ENCODE measurements at places on chromosomes 5 and 9. TPM values are rescaled to one million over a fixed set of nuclear protein-coding genes. Genes with fewer than 3 reads are reported as not detected.

INVS gene
- 18.6 TPM for total RNA-seq

SH3GL2 gene
- total RNA-seq: 3.5 TPM

HINT1 gene
- total RNA-seq: 370 TPM

ADRA1B gene
- 2.9 TPM for total RNA-seq

LRRTM2 gene
- total RNA-seq: 0.25 TPM

SH2D3C gene
- 0.17 TPM for total RNA-seq

ENC1 gene
- 72.5 TPM for total RNA-seq

IGFBPL1 gene
- 2.5 TPM for total RNA-seq

PSIP1 gene
- 25.9 TPM for total RNA-seq

DNA sequence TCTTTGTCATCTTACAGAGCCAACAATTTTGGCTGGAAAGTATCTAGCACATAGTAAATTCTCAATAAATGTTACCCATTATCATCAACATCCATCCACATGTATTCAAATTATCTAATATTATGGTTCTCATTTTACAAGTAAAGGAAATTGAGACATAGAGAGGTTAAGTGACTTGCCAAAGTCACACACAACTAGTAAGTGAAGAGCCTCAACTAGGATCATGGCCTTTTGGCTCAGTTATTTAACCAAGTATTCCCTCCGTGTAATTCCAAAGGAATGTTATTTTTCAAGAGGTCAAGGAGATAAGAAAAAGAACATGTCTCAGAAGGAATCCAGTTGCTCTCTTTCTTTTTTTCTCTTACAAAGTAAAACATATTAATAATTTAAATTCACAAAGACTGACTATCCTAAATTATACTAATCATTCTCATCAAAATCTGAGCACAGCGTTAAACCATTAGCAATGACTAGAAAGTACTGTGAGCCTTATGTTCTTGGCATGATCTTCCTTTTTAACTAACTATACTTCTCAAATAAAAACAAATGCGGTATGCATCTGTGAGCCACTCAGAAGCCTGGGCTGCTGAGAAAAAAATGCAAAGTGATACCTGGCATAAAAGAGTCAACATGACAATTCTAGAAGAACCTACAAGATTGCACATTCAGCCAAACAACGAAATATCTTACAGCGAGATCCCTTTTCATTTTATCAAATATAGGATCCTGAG lies 350.9 kb downstream of the GLIS3 start:
- no peak for DNase-seq

DNA sequence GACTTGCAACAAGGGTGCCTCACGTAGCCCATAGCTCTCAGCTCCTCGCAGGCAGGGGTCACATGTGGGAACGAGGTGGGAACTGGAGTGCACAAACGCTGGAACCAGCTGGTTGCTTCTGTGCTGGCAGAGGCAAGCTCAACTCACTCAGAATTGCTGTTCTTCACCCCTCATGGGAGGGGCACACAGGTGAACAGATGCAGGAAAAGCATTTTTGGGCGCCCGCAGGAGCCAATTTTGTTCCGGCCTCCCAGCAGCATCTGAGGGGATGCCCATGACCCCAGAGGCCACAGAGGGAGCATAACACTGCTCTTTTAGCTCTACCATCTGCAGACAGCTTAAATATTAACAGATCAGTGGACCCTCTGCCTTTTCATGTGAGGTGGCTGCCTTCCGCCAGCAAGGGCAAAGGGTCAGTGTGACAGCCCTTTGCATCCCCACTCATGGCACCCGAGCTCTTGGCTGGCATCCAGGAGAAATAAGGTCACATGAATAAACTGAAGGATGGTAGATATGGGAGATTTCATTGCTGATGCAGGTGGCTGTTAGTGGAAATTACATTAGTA lies 196.2 kb downstream of the SLCO4C1 start:
- DNase-seq: no peak

GRCh38 chr5:172542651-172543131 lies 88.4 kb upstream of the SH3PXD2B start:
- no peak for DNase-seq

DNA sequence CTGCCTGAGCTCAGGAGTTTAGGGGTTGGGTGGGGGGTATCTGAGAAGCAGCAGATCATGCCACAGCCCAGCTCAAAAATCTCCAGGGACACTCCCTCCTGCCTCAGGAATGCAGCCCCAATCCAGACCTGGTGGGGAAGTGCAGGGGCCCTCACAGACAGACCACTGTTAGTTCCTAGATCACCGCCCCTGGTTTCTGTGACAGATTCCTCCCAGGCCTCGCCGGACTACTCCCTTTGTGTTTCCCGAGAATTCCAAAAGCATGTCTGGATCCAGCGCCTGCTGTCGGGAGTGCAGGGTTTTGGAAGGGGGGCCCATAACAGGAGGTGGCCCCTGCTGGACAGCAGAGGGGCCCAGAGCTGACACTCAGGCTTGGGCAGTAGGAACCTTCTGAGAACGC lies 74.5 kb downstream of the CTSL start:
- no peak for DNase-seq

- DNase-seq: no peak
Observed at GRCh38 chr5:145450286-145450885, 384.8 kb downstream of the PRELID2 start.

- no peak for DNase-seq
Observed at GRCh38 chr9:98602839-98603500, 105.8 kb downstream of the GABBR2 start.

DNA sequence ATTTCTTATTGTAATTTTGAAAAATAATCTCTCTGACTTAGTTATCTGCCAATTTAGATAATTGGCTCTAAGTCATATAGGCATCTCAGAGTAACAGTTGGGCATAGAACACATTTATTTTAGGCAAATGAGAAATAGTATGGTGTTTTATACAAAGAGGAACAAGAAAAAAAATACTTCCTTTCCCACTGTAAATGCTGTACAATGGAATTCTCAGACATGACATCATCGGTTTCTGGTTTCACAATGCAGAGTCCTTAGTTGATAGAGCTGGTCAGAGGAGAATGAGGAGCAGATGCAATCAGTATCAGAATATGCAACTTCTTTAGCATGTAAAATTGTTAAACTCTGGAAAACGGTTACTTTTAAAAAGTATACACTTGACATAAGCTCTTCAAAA lies 49.4 kb downstream of the PLK2 start:
- DNase-seq: peak; percentile 73

DNA sequence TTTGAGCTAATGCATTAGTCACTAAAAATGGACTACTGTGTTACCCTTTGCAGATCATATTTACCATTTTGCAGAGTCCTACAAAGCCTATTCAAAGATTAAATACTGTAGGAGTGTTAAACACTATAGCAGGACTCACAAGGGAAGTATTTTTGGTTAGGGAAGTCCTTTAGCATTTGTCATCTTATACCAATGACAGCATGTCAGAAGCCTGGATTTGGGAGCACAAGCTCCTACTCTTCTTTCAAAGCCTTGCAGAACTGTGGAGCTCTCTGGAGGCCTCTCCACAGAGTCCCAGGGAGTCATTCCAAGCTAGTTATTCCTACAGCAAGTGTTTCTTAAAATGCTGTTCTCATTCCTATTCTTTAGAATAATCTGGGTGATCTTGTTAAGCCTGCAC lies 288.8 kb downstream of the PIK3R1 start:
- DNase-seq: no peak

DNA sequence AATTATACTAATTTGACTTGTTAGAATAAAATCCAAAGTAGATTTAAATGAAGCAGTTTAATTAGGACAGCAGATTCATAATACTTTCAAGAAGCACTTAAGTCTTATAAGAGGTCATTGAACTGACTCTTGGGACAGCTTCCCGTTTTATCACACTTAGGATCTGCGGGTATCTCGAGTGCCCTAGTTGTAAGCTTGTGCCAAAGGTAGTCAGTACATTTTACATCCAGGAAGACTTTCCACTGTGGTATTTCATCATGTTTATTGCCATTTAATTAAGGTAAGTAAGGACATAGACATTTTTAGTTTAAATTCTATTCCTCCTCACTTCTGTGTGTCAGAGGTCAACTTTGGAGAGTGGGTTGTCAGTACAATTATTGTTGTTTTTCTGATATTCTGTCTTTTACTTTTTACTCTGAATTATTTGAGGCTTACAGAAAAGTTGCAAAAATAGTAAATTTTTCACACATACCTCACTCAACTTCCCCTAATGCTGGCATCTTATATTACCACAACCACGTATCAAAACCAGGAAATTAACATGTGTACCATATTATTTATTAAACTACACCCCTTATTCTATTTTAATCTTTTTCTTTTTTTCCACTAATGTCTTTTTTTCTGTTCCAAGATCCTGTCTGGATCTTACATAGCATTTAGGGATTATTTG lies 7.5 kb upstream of the ZNF367 start:
- no peak for DNase-seq

- DNase-seq: no peak
Observed at GRCh38 chr9:92564504-92564903, 28.7 kb upstream of the ECM2 start.

- DNase-seq: no peak
Observed at GRCh38 chr5:1414311-1415058, 30.8 kb downstream of the SLC6A3 start.

- DNase-seq: no peak
Observed at GRCh38 chr5:150255659-150256409, 33.7 kb downstream of the CAMK2A start.

- DNase-seq: no peak
Observed at GRCh38 chr9:78013934-78014333, 17.7 kb downstream of the GNAQ start.

- DNase-seq: no peak
Observed at GRCh38 chr9:127862075-127863011, 7.9 kb upstream of the ENG start.

DNA sequence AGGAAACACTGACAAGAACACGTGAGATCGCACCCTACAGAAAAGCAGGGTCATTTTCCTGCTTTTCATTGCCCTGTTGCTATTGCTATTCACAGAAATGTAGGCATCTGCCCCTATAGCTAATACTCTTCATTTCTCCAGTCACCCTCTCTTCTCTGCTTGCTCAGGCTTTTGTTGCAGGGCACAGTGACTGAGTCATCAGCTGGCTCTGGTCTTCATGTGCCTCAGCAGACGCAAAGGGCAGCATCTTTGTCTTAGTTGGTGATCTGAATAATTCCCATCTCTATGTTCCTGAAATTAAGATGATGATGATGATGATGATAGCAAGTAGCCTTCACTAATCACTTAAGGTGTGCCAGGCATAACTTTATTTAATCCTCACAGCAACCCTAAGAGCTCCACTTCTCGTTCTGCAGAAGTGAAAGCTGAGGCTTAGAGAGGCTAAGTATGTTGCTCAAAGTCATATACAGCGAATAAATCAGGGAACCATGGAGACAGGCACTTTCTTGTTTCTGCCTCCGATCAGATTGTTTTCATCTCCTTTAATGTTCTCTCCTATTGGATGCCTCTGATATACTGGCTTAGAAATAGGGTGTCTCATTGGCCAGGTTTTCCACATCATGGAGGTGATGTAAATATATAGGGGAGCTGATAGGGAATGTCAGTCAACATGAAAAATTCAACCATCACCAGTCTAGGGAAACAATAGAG lies 133.0 kb upstream of the STK32A start:
- DNase-seq: no peak

DNA sequence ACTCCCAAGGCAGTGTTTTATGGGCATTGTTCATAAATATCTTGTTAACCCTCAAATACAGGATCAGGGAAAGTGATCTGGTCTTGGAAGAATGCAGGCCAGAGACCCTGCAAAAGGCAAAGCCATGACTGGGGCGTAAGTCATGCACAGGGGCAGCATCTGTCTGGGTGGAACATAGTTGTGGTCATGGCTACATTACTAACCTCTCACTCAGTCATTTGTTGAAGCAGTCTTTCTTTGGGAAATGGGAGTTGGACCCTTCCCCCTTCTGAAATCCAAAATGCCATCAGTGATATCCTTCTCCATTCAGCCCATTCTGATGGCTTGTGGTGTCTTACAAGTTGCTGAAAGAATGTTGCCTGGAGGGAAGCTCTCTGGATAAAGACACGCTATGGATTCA lies 68.1 kb downstream of the GDNF start:
- DNase-seq: peak; percentile 98

DNA sequence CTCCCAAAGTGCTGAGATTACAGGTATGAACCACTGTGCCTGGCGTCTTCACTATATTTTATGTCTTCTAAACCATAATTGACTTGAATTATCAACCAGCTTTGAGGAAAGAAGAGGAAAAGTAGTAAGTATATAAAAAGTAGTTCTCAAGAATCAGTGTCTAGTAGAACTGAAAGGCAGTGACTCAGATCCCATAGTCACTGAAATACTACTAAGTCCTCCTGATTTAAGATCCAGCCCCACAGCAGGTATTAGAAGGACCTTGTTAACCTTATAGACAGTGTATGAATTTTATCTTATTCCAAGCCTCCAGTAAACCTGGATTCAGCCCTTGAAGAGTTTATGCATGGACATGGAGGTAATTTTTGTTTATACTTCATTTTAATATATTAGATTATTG lies 31.5 kb downstream of the LNPEP start:
- no peak for DNase-seq

DNA sequence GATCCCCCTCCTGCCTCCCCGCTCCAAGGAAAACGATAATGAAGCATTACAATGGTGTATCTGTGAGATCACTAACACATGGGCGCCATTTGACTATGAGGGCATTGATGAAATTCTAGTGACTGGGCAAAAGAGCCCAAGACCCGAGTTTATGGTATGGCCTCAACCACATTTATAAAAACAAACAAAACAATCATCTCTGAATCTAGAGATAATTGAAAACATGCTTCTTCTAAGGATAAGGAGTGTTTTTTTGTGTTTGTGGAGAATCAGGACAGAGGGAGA lies 100.9 kb upstream of the SEMA6A start:
- no peak for DNase-seq

- no peak for DNase-seq
Observed at GRCh38 chr5:90875456-90875855, 316.9 kb downstream of the ADGRV1 start.

DNA sequence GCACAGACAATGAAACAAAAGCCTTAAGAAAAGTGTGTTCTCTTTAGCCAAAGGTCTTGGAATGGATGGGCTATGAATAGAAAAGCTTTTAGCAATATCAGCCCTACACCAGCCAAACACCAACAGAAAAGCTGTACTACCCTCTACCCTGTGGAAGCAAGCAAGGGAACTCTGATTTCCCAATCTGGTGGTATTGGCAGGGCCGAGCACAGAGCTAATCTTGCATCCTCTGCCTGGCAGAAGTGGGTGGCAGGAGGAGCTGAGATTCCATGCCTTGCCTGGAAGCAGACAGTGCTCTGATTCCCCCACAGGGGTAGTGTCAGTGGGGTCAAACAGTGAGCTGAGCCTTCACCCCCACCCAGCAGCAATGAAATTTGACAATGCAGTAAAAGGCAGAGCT lies 29.6 kb upstream of the ZNF782 start:
- no peak for DNase-seq

- peak; percentile 79 for DNase-seq
Observed at GRCh38 chr5:156201788-156202403, 125.1 kb upstream of the SGCD start.

GRCh38 chr9:21550392-21550791 lies 68.3 kb upstream of the IFNE start:
- no peak for DNase-seq

DNA sequence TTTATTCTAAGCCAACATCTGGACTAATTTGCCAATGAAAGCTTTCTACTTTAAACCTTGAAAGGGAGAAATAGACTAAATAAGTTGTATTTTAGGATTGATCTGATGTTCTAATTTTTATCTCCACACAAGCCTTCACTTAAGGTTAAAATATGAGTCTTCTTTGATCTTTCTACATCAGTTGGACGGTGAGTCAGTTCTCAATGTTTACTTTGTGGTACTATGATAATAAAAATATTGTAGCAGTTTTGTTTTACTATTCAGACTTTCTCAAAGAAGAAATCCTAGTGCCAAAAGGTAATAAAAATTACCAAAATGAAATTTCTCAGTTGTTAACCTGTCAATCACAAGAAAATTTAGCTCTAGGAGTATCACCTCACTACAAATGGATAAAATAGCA lies 203.5 kb upstream of the RGMB start:
- DNase-seq: no peak
